ENCODE measurements at places on chromosomes 7 and 10. TPM values are rescaled to one million over a fixed set of nuclear protein-coding genes. Genes with fewer than 3 reads are reported as not detected.

The SEMA3C gene
- total RNA-seq, result 266 TPM

The LOXL4 gene
- total RNA-seq, result 4.2 TPM

The OR6V1 gene
- not detected for total RNA-seq

The GRID1 gene
- total RNA-seq, result 2.1 TPM

The ZNF503 gene
- 3.7 TPM for total RNA-seq

The NUTM2E gene
- not detected for total RNA-seq

The ADAM12 gene
- total RNA-seq, result 13.0 TPM

The CLCN1 gene
- total RNA-seq, result 4.7 TPM

The CASTOR2 gene
- 15.1 TPM for total RNA-seq

The TMEM196 gene
- 0.52 TPM for total RNA-seq

The NAMPT gene
- 28.2 TPM for total RNA-seq

The IL2RA gene
- not detected for total RNA-seq

The PHF14 gene
- 50.1 TPM for total RNA-seq

The TDRD1 gene
- 0.52 TPM for total RNA-seq

The SAMD9L gene
- 4.2 TPM for total RNA-seq

The ANXA8 gene
- not detected for total RNA-seq

The AKR1E2 gene
- 46.4 TPM for total RNA-seq

The MLXIPL gene
- total RNA-seq, result 1.6 TPM

The ASB10 gene
- 3.7 TPM for total RNA-seq

The ITPRID1 gene
- total RNA-seq, result 0.52 TPM

The AKR1C4 gene
- total RNA-seq, result not detected

The COBL gene
- 53.2 TPM for total RNA-seq

The GSTO2 gene
- not detected for total RNA-seq

The TRPV5 gene
- total RNA-seq, result not detected

The ARHGAP12 gene
- total RNA-seq, result 61.6 TPM

The COX19 gene
- 12.0 TPM for total RNA-seq

The ZNF12 gene
- total RNA-seq, result 17.7 TPM

The LBX1 gene
- 3.1 TPM for total RNA-seq

The GRM3 gene
- under 0.01 TPM for total RNA-seq

The WASL gene
- 15.1 TPM for total RNA-seq

The SLC29A4 gene
- 6.3 TPM for total RNA-seq

The TLX1 gene
- total RNA-seq, result not detected

The EMX2 gene
- total RNA-seq, result 2.1 TPM

The GATA3 gene
- 0.52 TPM for total RNA-seq

The ERVW-1 gene
- not detected for total RNA-seq

The TRIM73 gene
- total RNA-seq, result 2.6 TPM

The HOXA3 gene
- 3.7 TPM for total RNA-seq

The SPDYE3 gene
- total RNA-seq, result not detected

The ELN gene
- total RNA-seq, result 107 TPM

The FOXI2 gene
- not detected for total RNA-seq

The MEIG1 gene
- total RNA-seq, result not detected

The WNT2 gene
- total RNA-seq, result 3.1 TPM

The PIP gene
- total RNA-seq, result not detected

The TEX36 gene
- total RNA-seq, result not detected

The CALY gene
- total RNA-seq, result not detected

The LGI1 gene
- total RNA-seq, result 9.4 TPM

The CTNNA3 gene
- total RNA-seq, result 24.0 TPM

The ADGRA1 gene
- total RNA-seq, result under 0.01 TPM
